Camera-type eye (tissue), 1 donor: ENCODE measurements at places on chromosomes 1 and 21. TPM values are rescaled to one million over a fixed set of nuclear protein-coding genes. Genes with fewer than 3 reads are reported as not detected.

PGBD2 gene
- 12.4 TPM for total RNA-seq

DNAJC11 gene
- total RNA-seq = 42.3 TPM

CNIH3 gene
- 4.1 TPM for total RNA-seq

SUSD4 gene
- total RNA-seq = 12.1 TPM

OR2M3 gene
- not detected for total RNA-seq

TNFRSF4 gene
- 0.22 TPM for total RNA-seq

CNTN2 gene
- 9.5 TPM for total RNA-seq

SSR2 gene
- 312 TPM for total RNA-seq

RCSD1 gene
- 10.9 TPM for total RNA-seq

SYT2 gene
- total RNA-seq = 3.6 TPM

BATF3 gene
- total RNA-seq = 1.1 TPM

WDR47 gene
- total RNA-seq = 46.0 TPM

CIART gene
- 5.7 TPM for total RNA-seq

MRPS6 gene
- total RNA-seq = 31.5 TPM

BRDT gene
- not detected for total RNA-seq

HSD3B1 gene
- not detected for total RNA-seq

CD5L gene
- total RNA-seq = not detected

KLF17 gene
- not detected for total RNA-seq

HTR6 gene
- total RNA-seq = not detected

TNFRSF9 gene
- not detected for total RNA-seq

NHLH1 gene
- total RNA-seq = 2.7 TPM

CD53 gene
- 11.1 TPM for total RNA-seq

FCRL4 gene
- not detected for total RNA-seq

RIMKLA gene
- 8.2 TPM for total RNA-seq

GBP7 gene
- total RNA-seq = not detected

CGN gene
- 27.3 TPM for total RNA-seq

OR2T6 gene
- not detected for total RNA-seq

CHRM3 gene
- 22.9 TPM for total RNA-seq

TSPEAR gene
- total RNA-seq = not detected

NEGR1 gene
- 23.3 TPM for total RNA-seq

DNAH14 gene
- 85.6 TPM for total RNA-seq

CCDC27 gene
- total RNA-seq = not detected

L1TD1 gene
- total RNA-seq = 1.1 TPM

PTGER3 gene
- total RNA-seq = 4.8 TPM

RGS16 gene
- 56.7 TPM for total RNA-seq

TOR1AIP2 gene
- total RNA-seq = 76.5 TPM
